ENCODE measurements at places on chromosomes 11 and 22.

- peak; percentile 36 for DNase-seq
Measured at GRCh38 chr22:42270510-42271190, at the start of gene TCF20. TSS of gene TCF20 (minus strand) at chr22:42270653. CDS start at chr22:42215305, 55,348 bp downstream.

DNA sequence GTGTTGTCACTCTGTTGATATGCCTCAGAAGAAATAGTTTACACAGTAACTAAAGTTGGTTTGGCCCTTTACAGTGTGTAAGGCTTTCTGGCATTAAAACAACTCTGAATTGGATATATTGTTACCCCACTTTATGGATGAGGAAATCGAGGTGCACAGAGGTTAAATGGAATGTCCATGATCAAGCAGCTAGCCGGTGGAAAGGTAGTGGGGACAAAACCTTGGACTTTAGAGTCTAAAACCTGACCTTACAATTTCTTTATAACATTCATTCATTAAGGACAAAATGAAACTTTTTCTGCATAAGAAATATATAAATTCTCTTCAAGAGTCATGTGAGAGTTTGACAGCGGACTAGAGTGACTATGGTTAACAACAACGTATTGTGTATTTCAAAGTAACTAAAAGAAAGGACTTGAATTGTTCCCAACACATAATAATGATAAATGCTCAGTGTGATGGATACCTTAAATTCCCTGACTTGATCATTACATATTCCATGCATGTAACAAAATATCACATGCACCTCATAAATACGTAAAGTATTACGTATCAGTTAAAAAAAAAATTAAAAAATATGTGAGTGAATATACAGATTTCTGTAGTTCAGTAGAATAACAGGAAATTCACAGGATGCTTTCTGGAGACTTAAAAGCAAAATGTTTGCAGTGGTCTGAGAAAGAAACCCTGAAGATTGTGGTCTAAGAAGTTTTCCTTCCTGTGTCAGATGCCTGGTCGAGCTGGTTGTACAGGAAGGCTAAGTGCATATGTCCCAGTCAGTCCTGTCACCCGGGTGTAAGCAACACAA is 51.0 kb downstream of the TEAD1 start:
- no peak for DNase-seq

GRCh38 chr11:87076260-87076783 is 38.6 kb downstream of the TMEM135 start:
- no peak for DNase-seq

GRCh38 chr11:129249351-129249750 is 57.2 kb upstream of the ARHGAP32 start:
- DNase-seq, result no peak

DNA sequence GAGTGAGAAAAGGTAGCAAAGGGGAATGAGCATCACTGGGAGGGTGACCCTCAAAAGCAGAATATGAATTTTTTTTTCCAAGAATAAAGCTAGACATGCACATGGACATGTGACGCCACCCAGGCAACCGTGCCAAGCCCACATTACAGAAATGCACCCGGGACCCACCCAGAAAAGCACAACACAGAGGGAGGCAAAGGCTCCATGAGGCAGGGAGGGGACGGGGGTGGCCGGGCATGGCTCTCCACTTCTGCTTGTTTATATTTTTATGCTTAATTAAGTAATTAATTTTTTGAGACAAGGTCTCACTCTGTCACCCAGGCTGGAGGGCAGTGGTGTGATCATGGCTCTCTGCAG is 1524.3 kb downstream of the BRD1 start:
- DNase-seq, result no peak

DNA sequence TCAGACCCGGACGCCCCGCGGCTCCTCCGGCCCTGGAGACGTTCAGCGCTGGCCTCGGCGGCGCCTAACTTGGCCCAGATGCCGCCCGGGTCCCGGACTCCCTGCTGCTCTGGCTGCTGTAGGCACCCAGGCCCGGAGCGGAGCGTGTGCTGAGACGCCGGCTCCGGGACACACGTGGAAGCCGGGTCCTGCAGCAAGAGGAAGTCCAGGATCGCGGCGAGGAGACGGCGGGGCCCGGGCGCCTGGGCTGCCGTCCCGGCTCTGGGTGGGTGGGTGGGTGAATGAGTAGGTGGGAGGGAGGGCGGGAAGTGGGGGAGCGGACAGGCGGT is 223 bp downstream of the WT1 start:
- DNase-seq, result no peak

GRCh38 chr11:12506404-12506921 is 129.1 kb downstream of the PARVA start:
- DNase-seq, result no peak

DNA sequence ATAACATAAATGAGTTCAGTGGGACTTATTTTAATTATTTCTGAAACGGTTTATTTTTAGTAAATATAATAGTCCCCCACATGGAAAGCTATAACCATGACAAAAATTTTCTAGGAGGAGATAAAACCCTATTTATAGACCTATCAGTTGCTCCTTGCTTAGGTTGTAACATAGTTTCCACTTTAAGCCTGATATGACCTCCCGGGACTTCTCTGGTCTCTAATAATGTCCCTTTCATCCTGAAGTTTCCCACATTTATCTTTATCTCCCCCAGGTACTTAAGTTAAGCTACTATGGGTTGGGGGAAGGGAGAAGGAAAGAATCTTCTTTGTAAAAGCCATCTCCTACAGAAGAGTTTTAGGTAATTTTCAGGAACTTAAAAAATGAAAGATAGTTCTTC is 117.7 kb downstream of the RBFOX2 start:
- DNase-seq, result no peak

DNA sequence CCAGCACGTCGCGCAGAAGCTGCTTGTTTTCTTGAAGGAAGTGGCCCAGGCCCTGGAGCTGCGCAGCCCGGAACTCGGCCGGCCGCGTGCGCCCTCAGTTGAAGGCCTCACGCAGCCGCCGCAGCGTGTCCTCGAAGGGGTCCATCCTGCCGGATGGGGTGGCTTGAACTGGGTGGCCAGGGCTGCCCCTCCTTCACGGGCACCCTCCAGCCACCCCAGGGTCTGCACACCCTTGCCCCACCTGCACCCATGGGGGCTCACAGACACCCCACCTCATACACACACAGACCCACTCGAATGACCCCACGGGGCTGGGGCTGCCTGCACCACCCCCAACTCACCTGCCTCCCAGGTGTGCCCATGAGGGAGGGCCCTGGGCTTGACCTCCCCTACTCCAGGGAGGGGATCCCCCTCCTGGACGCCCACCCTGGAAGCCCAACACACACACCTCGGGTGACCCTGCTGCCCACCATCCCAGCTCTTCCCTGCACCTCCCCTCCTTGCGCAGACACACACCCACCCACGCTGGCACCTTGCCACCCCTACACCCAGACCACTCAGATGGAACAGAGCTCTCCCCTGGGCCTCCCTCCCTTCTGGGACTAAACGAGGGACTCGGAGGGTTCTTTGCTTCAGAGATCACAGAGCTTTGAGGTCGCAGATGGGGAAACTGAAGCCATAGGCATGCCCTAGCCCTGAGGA is 6.8 kb downstream of the ALDH3B2 start:
- DNase-seq, result no peak

DNA sequence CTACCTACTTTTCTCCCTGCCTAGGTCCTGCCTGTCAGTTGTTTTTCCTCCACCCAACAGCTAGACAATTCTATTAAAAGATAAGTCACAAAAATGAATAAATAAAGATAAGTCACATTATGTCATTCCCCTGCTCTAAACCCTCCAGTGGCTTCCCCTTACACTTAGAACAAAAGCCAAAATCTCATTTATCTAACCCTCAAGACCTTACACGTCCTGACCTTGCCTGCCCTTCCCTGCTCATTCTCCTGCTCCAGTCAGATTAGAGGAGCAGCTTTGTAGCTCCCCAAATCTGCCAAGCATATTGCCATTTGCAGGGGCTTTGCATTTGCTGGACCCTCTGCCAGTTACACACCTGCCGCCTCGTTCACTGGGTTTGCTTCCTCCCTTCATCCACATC is 16.7 kb downstream of the KREMEN1 start:
- no peak for DNase-seq

- DNase-seq, result no peak
Measured at GRCh38 chr11:111456086-111456858, 55.9 kb downstream of the BTG4 start.

DNA sequence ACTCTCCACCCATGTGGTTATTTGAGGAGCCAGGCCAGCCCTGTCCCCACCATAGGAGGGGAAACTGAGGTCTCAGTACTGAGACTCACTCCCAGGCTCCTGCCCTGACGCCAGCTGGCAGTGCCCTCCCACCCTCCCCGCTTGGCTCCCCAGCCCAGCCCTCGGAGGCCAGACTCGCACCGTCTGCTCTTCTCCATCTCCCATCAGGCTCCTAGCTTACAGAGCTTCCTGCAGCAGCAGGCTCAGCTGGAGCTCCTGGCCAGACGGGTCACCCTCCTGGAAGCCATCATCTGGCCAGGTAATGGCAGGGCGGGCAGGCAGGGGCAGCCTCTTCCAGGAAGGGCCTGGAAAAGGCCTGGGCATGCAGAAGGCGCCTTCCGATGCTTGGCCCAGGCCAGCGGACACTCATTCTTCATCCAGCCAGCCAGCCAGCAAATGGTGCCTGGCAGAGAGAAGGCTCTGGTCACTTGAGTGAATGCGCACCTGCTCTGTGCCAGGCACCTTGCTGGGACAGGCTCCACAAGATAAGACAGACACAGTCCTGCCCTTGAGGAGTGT is 12.6 kb downstream of the RHBDD3 start:
- DNase-seq, result no peak

DNA sequence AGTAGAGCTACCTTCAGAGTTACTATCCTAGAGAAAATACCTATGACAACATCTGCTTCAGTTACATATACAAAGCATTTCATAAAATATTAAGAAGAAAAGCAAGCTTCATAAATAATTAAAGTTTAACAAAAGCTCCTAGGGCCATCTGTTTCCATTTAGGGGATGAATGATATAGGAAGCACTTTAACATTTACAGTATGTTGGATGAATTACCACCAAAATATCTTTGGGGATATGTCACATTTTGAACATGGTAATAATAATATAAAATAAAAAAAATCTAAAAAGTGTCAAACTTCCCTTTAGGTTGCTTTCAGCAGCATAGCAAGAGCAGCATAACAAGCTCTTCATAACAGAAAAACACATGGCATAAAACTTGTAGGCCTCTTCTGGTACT is 104.6 kb downstream of the ATG16L2 start:
- DNase-seq, result no peak

All from stimulated activated CD8-positive, alpha-beta memory T cell treated with anti-CD3 and anti-CD28 coated beads, Interleukin-7, amount 100 ng/mL, for 48 hours (primary cell).